Kidney (tissue), 22 donors: ENCODE measurements at places on chromosomes 3 and 15. TPM values are rescaled to one million over a fixed set of nuclear protein-coding genes. Genes with fewer than 3 reads are reported as not detected.
A peak's percentile ranks its signal among the peaks of the same experiment; 100 is the strongest.

The CCR2 gene
- 8.1 TPM for total RNA-seq

GRCh38 chr15:72685301-72685924, 569 bp downstream of the HIGD2B start:
- peak overlapping the region; percentile 96 for H3K4me3 ChIP-seq
- peaks cover 3% of the 10 kb centered on the region for H3K27me3 ChIP-seq
- peak overlapping the region; percentile 93 for H3K27ac ChIP-seq
- no peaks in the 10 kb centered on the region for H3K36me3 ChIP-seq
- DNase-seq = no peak

DNA sequence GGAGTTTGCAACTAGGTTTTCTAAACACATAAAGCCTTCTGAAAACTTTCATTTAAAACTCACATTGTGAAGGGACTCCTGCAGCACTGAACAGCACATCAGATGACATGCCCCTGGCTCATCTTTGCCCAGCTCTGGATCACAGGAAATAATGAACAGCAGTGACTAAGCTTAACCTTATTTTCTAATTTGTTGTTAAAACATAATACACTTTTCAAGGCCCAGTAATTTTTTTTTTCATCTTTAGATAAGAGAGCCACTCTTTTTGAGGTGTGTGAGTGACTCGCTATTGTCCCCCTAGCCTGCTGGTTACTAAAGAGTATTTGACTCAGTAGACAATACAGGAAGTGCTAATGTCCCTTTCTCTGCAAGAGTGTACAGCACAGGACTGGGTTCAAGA, 204.0 kb downstream of the OSBPL10 start:
- no peak overlapping the region for H3K4me3 ChIP-seq
- H3K4me1 ChIP-seq = no peaks in the 10 kb centered on the region
- no peaks in the 10 kb centered on the region for H3K36me3 ChIP-seq
- no peak overlapping the region for H3K27ac ChIP-seq
- no peaks in the 10 kb centered on the region for H3K27me3 ChIP-seq

DNA sequence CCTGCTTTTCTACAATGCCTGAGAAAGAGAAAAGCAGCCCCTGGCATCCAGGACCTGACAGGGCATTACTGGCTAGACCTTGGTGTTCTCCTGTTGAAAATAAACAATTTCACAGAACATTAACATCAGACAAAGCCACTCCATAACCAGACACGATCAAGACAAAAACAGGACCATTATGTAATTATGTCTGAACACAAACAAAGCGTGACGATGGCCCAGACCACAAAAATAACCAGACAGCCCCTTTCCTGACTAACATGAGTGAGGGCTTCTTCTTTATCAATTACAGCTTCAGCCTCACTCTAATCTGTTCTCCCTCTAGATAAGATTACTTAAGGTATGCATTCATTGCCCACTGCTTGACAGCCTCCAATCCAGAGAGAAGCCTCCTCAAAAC, 172.7 kb upstream of the LMCD1 start:
- H3K36me3 ChIP-seq = no peaks in the 10 kb centered on the region
- no peak overlapping the region for H3K27ac ChIP-seq
- no peak overlapping the region for H3K4me3 ChIP-seq

The KCTD6 gene
- total RNA-seq = 19.0 TPM

DNA sequence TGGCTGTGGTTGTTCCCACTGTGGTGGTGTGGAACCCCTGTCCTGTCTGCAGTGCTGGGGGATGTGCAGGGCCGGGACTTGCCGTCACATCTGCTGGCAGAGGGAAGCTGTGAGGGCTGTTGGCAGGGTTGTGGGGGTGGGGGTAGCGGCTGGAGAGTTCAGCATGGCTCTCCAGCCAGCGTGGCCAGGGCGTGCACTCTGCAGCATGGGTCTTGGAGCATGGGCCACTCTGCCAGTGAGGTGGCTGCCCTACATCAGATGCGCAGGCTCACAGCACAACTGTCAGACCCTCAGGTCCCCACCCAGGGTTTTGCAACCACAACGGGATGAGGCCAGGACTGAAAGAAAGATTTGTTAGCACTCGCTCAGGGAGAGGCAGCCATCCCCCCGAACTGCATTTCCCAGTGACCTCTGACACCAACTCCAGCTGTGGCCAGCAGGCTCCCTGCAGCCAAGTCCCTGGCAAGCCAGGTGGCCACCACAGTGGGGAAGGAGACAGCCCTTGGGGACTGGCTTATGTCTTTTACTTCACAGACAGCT, 237.7 kb upstream of the LYSMD4 start:
- H3K27me3 ChIP-seq = no peaks in the 10 kb centered on the region
- H3K4me3 ChIP-seq = no peak overlapping the region
- no peak overlapping the region for H3K27ac ChIP-seq

GRCh38 chr3:40924559-40925141, 274.7 kb upstream of the CTNNB1 start:
- H3K36me3 ChIP-seq = no peaks in the 10 kb centered on the region
- no peak overlapping the region for H3K27ac ChIP-seq
- no peak overlapping the region for H3K4me3 ChIP-seq
- H3K27me3 ChIP-seq = no peaks in the 10 kb centered on the region

The ABHD17C gene
- total RNA-seq = 18.8 TPM

GRCh38 chr3:2595486-2595885, 496.8 kb downstream of the CNTN4 start:
- no peak overlapping the region for H3K4me3 ChIP-seq
- no peak overlapping the region for H3K27ac ChIP-seq
- H3K4me1 ChIP-seq = no peaks in the 10 kb centered on the region
- DNase-seq = no peak
- H3K36me3 ChIP-seq = no peaks in the 10 kb centered on the region
- H3K27me3 ChIP-seq = no peaks in the 10 kb centered on the region

The SGO1 gene
- total RNA-seq = 0.72 TPM

DNA sequence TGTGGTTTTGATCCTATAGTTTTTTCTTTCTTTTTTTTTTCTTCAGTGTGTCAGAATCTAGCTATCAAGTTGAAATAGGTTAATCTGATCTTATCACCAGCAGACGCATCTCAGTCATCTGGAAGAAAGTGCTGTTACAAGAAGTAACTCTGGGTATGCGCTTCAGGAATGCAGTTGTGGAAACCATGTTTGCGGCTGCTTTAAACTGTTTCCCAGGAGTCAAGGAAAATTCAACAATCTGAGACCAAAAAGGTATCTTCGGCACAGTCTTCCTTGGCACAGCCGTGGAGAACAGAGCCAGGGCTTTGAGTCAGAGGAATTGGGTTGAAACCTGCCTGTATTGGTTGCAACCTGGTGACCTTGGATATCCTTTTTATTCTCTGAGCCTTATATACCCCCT, 59.9 kb downstream of the CD47 start:
- H3K4me1 ChIP-seq = no peaks in the 10 kb centered on the region
- no peaks in the 10 kb centered on the region for H3K36me3 ChIP-seq
- DNase-seq = no peak
- no peak overlapping the region for H3K27ac ChIP-seq

- H3K27ac ChIP-seq = no peak within 1 kb of the TSS
- H3K4me1 ChIP-seq = no peaks in the 10 kb centered on the region
- H3K4me3 ChIP-seq = peak within 1 kb of the TSS; percentile 73
- no peaks in the 10 kb centered on the region for H3K27me3 ChIP-seq
- DNase-seq = peak; percentile 82
- no peaks in the 10 kb centered on the region for H3K36me3 ChIP-seq
Measured at GRCh38 chr3:123027292-123028232, at the start of gene SEMA5B. SEMA5B (minus strand) TSS chr3:123027763; CDS start chr3:122961263, 66,500 bp downstream.

The RYK gene
- 50.9 TPM for total RNA-seq

GRCh38 chr3:36867810-36868209, 77.0 kb downstream of the TRANK1 start:
- no peak overlapping the region for H3K4me3 ChIP-seq
- H3K4me1 ChIP-seq = no peaks in the 10 kb centered on the region
- no peaks in the 10 kb centered on the region for H3K36me3 ChIP-seq
- H3K27ac ChIP-seq = no peak overlapping the region

DNA sequence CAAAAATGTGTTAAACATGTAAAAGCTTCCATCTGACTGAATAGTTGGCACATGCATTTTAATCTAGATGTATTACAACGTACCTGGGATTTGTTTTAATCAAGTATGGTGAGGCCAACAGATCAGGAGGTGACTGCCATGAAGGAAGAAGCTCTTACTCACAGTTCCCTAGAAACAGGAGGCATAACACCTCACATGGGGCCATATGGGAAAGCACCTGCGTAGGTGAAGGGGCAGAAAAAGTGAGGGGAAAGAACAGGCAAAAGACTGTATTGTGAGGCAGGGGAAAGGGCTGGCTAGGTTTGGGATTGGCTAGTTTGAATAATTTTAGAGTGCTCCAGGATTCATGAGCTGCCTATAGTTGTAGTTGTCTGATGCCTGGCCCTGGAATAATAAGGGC, 9.6 kb downstream of the SQOR start:
- H3K27ac ChIP-seq = no peak overlapping the region
- H3K27me3 ChIP-seq = no peaks in the 10 kb centered on the region
- H3K4me1 ChIP-seq = no peaks in the 10 kb centered on the region

DNA sequence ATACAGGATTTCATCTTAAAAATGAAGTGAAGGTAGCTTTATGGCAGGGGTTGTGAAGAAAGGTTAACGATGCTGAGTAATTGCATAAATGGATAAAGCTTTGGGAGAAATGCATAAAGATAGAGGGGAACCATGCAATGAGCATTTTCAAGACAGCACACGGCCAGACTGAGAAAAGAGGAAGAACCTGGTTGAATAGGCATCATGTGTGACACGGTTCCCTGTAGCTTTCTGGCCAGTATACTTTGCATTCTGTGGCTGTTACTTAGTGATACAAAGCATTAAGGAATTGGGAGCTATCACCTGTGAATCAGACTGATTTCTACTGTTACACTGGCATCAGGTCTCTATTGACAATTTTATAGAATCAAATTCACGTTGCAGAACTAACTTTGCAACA, 33.3 kb downstream of the NR2C2 start:
- no peak overlapping the region for H3K4me3 ChIP-seq
- no peaks in the 10 kb centered on the region for H3K36me3 ChIP-seq
- no peak for DNase-seq
- no peak overlapping the region for H3K27ac ChIP-seq
- peaks cover 8% of the 10 kb centered on the region for H3K4me1 ChIP-seq
- no peaks in the 10 kb centered on the region for H3K27me3 ChIP-seq

DNA sequence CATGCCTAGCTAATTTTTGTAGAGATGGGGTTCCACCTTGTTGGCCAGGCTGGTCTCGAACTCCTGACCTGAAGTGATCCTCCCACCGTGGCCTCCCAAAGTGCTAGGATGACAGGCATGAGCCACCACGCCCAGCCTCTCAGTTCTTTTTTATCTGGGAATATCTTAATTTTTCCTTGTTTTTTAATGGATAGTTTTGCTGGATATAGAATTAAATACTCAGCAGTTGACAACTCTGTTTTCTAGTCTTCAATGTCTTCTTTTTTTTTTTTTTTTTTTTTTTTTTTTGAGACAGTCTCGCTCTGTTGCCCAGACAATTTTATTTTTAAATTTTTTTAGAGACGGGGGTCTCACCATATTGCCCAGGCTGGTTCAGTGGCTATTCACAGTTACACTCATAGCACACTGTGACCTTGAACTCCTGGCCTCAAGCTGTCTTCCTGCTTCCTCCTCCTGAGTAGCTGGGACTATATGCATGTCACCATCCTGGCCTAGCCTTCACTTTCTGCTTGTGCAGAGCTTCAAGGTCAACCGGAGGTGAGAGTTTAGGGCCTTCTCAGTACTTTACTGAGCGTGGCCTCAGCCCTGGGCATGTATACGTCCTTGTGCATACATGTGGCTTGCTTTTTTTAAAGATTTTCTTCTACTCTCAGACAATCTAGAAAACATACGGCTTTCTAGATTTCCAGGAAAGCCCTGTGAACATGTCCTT, 120.5 kb downstream of the ZNF609 start:
- no peaks in the 10 kb centered on the region for H3K27me3 ChIP-seq
- H3K36me3 ChIP-seq = no peaks in the 10 kb centered on the region
- H3K4me3 ChIP-seq = no peak overlapping the region
- H3K4me1 ChIP-seq = no peaks in the 10 kb centered on the region
- H3K27ac ChIP-seq = no peak overlapping the region
- DNase-seq = no peak

DNA sequence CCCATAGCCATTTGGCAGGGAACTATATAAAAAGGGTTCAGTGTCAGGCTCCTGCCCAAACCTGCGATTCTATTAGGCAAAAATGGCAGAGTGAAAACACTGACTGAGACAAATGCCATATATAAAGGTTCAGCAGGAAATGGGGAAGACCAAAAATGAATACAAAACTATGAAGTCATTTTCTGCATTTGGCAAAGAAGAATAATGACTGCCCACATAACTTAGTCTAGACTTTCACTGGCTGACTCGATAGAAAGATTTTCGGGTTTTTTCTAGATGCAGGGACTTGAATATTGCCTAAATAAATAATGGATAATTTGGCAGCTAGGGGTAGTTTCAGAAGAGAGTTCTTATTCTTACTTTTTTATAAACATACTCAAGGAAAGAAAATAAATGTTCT, 178.0 kb downstream of the TPRG1 start:
- H3K36me3 ChIP-seq = no peaks in the 10 kb centered on the region
- no peak overlapping the region for H3K4me3 ChIP-seq
- no peak for DNase-seq
- no peak overlapping the region for H3K27ac ChIP-seq

The MAN2C1 gene
- 246 TPM for total RNA-seq

The ESYT3 gene
- 5.3 TPM for total RNA-seq

DNA sequence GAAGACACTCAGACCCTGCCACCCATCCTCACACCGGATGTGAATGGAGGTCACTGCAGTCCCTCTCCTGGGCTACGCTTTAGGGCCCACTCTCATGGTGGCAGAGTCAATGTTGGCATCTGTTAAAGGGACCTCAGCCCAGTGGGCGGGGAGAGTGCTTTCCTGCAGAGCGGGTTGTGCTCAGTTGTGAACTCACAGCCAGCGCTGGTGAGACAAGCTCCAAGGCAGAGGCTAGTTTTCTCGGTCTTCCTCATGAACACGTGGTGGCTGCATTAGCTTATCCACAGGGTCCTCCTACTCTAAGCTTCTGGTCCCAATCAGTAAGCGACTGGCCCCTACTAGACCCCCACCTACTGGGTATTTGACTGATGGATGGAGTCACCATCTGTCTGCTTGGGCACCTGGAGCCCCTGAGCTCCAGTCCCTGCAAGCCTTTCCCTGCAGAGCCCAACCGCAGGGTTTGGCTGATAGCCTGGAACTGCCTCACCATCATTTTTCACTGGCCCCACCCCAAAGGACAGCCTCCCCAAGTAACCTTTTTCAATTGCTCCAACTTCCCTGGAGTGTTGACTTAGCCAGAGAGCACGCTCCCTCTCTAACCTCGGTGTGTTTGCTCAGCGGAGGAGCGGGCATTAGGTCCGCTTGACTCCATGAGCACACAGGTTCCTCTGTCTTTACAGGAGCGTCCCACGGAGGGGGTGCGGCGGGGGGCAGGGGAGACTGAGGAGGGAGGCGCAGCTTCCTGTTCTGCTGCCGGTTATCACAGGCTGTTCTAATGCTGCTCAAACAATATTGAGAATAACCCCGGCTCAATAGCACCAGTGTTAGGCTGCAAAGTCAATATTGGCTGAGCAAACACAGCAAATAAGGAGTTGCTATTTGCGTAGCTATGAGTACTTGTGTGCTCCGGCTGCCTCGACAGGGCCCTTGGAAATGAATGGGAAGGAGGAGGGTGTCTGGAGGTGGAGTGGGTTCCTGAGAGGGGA, 141.7 kb downstream of the RPLP1 start:
- H3K4me3 ChIP-seq = no peak overlapping the region
- DNase-seq = no peak
- H3K27me3 ChIP-seq = no peaks in the 10 kb centered on the region
- H3K27ac ChIP-seq = peak overlapping the region; percentile 9
- H3K36me3 ChIP-seq = no peaks in the 10 kb centered on the region

The ZNF770 gene
- 52.9 TPM for total RNA-seq
